CD8-positive, alpha-beta memory T cell (primary cell): ENCODE measurements at places on chromosomes 12 and 14. TPM values are rescaled to one million over a fixed set of nuclear protein-coding genes. Genes with fewer than 3 reads are reported as not detected.
A peak's percentile ranks its signal among the peaks of the same experiment; 100 is the strongest.

The HAL gene
- not detected for polyA plus RNA-seq

The ADGRD1 gene
- not detected for polyA plus RNA-seq

The RNASE12 gene
- not detected for polyA plus RNA-seq

The TEX52 gene
- polyA plus RNA-seq: not detected

The HRK gene
- not detected for polyA plus RNA-seq

The HOXC5 gene
- polyA plus RNA-seq: not detected

GRCh38 chr12:119207063-119207560 lies 28.4 kb downstream of the HSPB8 start:
- no peak for DNase-seq
- H3K4me1 ChIP-seq: no peaks in the 10 kb centered on the region
- H3K27me3 ChIP-seq: no peaks in the 10 kb centered on the region
- no peaks in the 10 kb centered on the region for H3K36me3 ChIP-seq
- H3K4me3 ChIP-seq: no peak overlapping the region

DNA sequence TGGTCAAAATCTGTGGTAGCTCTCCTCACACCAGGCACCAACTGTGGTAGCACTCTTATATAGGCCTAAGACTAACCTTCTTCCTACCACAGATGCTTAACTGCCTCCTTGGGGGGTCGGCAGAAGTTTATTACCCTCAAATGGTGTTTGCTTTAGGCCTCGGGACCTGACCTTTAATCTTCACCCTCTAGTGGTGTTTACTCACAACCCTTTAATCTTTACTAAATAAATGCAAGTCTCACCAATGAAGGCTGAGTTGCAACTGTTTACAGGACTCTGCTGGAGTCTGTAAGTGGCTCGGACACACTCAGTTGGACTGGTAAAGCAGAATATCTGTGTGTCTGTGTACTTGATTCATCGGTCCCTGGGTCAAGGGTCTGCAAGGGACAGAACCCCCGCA lies 29.4 kb downstream of the CCER1 start:
- no peak overlapping the region for H3K4me3 ChIP-seq
- H3K27ac ChIP-seq: no peak overlapping the region
- no peaks in the 10 kb centered on the region for H3K36me3 ChIP-seq
- DNase-seq: no peak
- H3K27me3 ChIP-seq: no peaks in the 10 kb centered on the region
- no peaks in the 10 kb centered on the region for H3K4me1 ChIP-seq

DNA sequence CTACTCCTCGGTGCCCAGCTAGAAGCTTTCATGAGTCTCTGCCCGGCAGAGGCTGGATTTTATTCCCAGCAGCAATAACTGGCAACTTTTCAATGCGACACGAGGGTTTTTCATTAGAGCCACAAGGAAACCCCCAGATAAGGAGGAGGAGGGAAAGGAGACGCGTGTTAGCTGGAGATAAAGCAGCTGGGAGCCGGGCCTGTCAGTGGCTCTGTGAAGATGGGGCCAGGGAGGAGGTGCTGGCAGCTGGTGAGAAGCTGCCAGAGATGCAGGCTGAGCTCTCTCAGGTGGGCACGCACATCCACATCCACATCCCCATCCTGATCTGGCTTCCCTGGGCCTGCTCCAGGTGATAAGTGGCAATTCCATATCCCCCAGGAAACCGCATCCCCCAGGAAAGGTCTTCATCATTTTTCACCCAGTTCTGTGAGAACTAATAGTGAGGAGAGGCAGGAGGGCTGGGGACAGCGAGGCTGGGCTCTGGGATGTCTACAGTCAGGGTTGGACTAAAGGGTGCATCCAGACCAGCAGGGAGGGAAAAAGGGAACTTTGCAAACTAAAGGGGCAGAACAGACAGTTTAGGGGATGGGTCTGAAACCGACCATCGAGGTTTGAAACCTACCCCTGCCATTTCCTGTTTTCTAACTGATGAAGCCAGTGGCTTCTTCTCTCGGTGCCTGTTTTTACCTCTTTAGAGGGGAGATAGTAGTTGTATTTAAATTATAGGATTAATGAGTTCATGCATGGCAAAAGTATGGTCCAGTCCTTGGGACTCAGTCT lies 413.2 kb downstream of the DPF3 start:
- H3K4me3 ChIP-seq: no peak overlapping the region
- no peaks in the 10 kb centered on the region for H3K27me3 ChIP-seq
- DNase-seq: no peak
- H3K36me3 ChIP-seq: no peaks in the 10 kb centered on the region
- peaks cover 28% of the 10 kb centered on the region for H3K4me1 ChIP-seq

- H3K4me1 ChIP-seq: no peaks in the 10 kb centered on the region
- no peak overlapping the region for H3K4me3 ChIP-seq
- no peaks in the 10 kb centered on the region for H3K27me3 ChIP-seq
- DNase-seq: no peak
- no peak overlapping the region for H3K27ac ChIP-seq
Measured at GRCh38 chr12:70845268-70845667, 75.3 kb downstream of the PTPRR start.

- H3K4me1 ChIP-seq: no peaks in the 10 kb centered on the region
- H3K27me3 ChIP-seq: no peaks in the 10 kb centered on the region
- H3K4me3 ChIP-seq: no peak overlapping the region
Measured at GRCh38 chr12:1309613-1310012, 284.8 kb downstream of the FBXL14 start.

GRCh38 chr12:27771481-27772327 lies 8.3 kb upstream of the KLHL42 start:
- no peaks in the 10 kb centered on the region for H3K4me1 ChIP-seq
- no peaks in the 10 kb centered on the region for H3K36me3 ChIP-seq
- no peak for DNase-seq
- no peak overlapping the region for H3K27ac ChIP-seq

DNA sequence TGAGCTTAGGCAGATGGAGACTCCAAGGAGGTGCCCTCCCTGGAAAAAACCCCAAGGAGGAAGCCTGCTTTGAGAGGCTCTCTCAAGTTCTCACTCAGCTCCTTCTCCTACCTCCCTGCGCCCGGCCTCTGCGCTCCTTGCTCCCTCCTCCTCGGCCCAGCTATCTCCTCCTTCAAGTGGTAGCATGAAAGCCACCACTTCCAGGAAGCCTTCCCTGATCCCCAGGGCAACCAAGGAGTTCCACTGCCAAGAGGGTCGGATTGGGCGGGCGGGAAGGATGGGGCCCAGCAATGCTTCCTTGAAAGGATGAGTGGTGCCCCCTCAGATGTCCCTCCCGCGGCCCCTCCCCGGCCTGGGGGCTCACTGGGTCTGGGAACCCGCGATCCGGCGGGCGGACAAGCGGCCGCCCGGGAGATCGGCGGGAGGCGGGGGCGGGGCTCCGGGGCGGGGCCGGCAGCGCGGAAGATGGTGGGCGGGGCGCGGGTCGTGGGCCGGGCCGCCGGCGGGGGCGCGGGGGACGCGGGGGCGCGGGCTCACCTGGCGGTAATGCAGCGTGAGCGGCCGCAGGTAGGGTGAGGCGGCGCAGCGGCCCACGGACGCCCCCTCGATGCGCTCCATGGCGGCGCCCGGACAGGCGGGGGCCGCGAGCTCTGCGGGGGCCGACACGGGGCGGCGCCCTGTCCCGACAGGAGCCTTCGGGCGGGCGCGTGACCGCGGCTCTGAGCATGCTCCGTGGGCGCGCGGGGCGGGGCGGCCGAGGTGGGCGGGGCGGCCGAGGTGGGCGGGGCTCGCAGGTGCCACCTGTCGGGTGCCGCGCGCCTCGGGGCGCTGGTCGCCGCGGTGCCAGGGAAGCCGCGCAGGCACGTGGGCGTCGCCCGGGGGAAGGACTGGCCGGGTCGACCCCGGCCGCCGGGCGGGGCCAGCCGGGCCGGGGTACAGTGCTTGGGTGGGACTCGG lies at the start of gene NUDT14:
NUDT14 (minus strand) TSS at position 721 of the 957 bp plus-strand sequence; CDS start at position 618, 103 bp downstream.
- peak within 1 kb of the TSS; percentile 50 for H3K4me3 ChIP-seq
- H3K4me1 ChIP-seq: peaks cover 20% of the 10 kb centered on the region
- H3K27me3 ChIP-seq: no peaks in the 10 kb centered on the region
- no peak within 1 kb of the TSS for H3K27ac ChIP-seq
- H3K36me3 ChIP-seq: no peaks in the 10 kb centered on the region
- DNase-seq: peak; percentile 82
